ENCODE measurements at places on chromosomes 4 and X.

DNA sequence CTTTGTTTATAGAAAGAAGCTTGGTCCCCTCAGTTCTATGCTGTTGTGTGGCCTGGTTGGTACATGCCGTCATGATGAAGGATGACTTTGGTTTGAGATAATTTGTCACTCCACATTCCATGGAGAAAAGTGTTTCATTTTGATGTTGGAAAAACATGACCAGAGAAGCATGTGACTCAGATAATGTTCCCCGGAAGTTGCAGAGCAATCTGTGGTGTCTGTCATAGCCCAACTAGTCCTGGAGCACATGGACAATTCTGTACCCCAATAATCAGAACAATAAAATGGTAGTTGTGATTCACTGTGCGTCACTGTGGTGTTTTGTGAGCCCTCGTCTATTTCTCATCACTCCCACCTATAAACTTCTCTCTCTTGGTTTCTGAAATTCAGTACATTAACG, 85.1 kb downstream of the PDK3 start:
- no peak overlapping the region for H3K4me3 ChIP-seq
- no peak overlapping the region for H3K27ac ChIP-seq
- H3K27me3 ChIP-seq, result no peaks in the 10 kb centered on the region

GRCh38 chr4:159048166-159048886, 54.6 kb upstream of the RAPGEF2 start:
- H3K36me3 ChIP-seq, result no peaks in the 10 kb centered on the region
- no peak for DNase-seq
- H3K4me1 ChIP-seq, result peaks cover 19% of the 10 kb centered on the region
- peaks cover 2% of the 10 kb centered on the region for H3K27me3 ChIP-seq
- no peak overlapping the region for H3K4me3 ChIP-seq
- H3K27ac ChIP-seq, result no peak overlapping the region

DNA sequence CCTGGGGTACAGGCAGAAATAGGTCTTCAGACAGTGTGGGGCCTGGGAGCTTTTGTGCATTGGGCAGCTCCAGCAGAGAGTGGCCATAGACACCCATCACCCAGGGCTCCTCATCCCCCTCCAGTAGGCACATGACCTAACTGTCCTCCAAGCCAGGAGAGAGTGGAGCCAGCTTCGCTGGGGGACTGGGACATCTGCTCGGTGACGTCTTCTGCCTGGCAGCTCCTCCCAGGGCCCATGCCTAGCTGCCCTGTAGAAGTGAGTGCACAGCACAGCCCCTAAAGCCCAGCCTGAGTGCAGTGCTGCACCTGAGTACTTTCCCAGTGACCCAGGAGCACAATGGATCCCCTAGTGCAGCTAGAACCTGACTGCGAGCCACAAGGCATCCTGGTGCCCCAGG, 279.7 kb upstream of the SLC7A11 start:
- no peak for DNase-seq
- no peaks in the 10 kb centered on the region for H3K36me3 ChIP-seq
- H3K27ac ChIP-seq, result no peak overlapping the region

GRCh38 chr4:154529728-154530519, 20.3 kb downstream of the PLRG1 start:
- H3K36me3 ChIP-seq, result peaks cover 2% of the 10 kb centered on the region
- no peak overlapping the region for H3K4me3 ChIP-seq
- no peak overlapping the region for H3K27ac ChIP-seq
- H3K27me3 ChIP-seq, result peaks cover 12% of the 10 kb centered on the region
- peaks cover 3% of the 10 kb centered on the region for H3K4me1 ChIP-seq

DNA sequence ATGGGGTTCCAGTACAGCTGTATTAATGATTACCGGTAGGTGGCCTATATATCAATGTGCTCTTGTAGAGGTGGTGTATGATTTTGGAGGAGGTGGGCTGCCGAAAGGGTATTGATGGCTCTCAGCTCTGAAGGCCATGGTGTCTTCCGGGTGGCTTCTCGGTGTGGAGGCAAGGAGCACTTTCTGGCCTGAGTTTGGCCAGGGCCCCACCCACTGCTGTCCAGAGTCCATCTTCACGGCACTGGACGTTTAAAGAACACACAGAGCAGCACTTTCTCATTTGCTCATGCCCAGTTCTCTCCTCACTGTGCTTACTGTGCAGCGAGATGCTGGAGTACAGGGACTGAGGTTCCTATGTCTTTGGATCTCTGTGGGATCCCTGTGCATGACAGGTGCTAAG, 16.1 kb downstream of the BST1 start:
- H3K36me3 ChIP-seq, result no peaks in the 10 kb centered on the region
- no peaks in the 10 kb centered on the region for H3K27me3 ChIP-seq
- DNase-seq, result no peak
- no peak overlapping the region for H3K4me3 ChIP-seq
- H3K27ac ChIP-seq, result no peak overlapping the region

DNA sequence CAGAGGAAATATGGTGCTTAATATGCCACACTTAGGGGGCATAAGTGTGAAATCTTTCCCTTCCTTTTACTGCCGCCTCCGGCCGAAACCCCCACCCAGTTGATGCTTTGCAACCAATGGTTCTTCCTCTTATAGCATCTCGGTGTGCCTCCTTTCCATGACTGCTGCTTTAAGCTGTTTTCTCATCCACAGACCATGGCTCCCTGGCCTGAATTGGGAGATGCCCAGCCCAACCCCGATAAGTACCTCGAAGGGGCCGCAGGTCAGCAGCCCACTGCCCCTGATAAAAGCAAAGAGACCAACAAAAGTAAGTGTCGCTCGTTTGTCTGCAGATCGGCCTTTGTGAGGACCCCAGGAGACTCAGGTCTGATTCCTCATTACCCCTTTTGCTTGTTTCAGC, 6.7 kb downstream of the SLC34A2 start:
- DNase-seq, result no peak
- H3K36me3 ChIP-seq, result no peaks in the 10 kb centered on the region
- peaks cover 8% of the 10 kb centered on the region for H3K27me3 ChIP-seq
- H3K4me3 ChIP-seq, result no peak overlapping the region
- no peak overlapping the region for H3K27ac ChIP-seq
- H3K4me1 ChIP-seq, result no peaks in the 10 kb centered on the region

- H3K27ac ChIP-seq, result no peak overlapping the region
- H3K36me3 ChIP-seq, result peaks cover 36% of the 10 kb centered on the region
- DNase-seq, result no peak
- H3K4me1 ChIP-seq, result no peaks in the 10 kb centered on the region
Observed at GRCh38 chrX:9503261-9503660, 38.4 kb downstream of the TBL1X start.

- no peak overlapping the region for H3K4me3 ChIP-seq
- H3K27me3 ChIP-seq, result no peaks in the 10 kb centered on the region
- no peaks in the 10 kb centered on the region for H3K4me1 ChIP-seq
Observed at GRCh38 chrX:79515529-79515928, 148.4 kb upstream of the ITM2A start.

DNA sequence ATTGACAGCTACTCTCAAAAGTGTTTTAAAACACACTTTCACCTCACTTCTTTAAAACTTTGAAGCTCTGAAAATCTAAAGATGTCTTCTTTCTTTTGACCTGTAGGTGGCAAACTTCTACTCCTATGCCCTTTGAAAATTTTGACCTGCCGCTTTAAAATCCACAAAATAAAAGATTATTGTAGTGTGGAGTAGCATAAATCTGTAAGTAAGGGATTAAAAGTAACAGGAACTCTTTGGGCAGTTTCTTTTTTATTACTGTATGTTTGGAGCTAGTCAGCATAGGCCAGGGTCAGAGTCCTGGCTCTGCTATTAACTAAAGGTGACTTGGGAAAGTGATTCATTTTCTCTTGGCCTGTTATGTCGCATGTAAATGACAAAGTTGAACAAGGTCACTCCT, 25.5 kb downstream of the BBS12 start:
- peaks cover 22% of the 10 kb centered on the region for H3K4me1 ChIP-seq
- H3K36me3 ChIP-seq, result no peaks in the 10 kb centered on the region
- no peak overlapping the region for H3K27ac ChIP-seq
- H3K27me3 ChIP-seq, result peaks cover 25% of the 10 kb centered on the region

GRCh38 chr4:122731676-122732075, 828 bp upstream of the BBS12 start:
- H3K36me3 ChIP-seq, result no peaks in the 10 kb centered on the region
- DNase-seq, result no peak
- peaks cover 26% of the 10 kb centered on the region for H3K4me1 ChIP-seq
- H3K4me3 ChIP-seq, result peak overlapping the region; percentile 94
- peak overlapping the region; percentile 92 for H3K27ac ChIP-seq

- H3K27ac ChIP-seq, result no peak overlapping the region
- no peaks in the 10 kb centered on the region for H3K4me1 ChIP-seq
- H3K27me3 ChIP-seq, result no peaks in the 10 kb centered on the region
- DNase-seq, result no peak
- H3K4me3 ChIP-seq, result no peak overlapping the region
Observed at GRCh38 chr4:19927381-19927780, 324.3 kb upstream of the SLIT2 start.

DNA sequence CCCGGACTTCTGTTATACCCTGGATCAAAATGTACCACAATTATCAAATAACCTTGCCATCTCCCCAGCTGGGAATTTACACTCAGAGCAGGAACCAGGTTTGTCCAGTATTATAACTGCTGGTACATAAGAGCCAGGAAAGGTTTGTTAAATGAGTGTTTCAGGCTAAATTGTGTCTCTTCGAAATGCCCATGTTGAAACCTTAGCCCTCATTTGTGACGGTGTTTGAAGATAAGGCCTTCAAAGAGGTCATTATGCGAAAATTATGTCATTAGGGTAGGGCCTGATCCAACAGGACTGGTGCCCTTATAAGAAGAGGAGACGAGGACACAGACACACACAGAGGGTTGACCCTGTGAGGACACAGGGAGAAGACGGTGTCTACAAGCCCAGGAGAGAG, 73.5 kb upstream of the DHRSX start:
- no peak overlapping the region for H3K27ac ChIP-seq
- no peak for DNase-seq
- peaks cover 9% of the 10 kb centered on the region for H3K4me1 ChIP-seq
- H3K27me3 ChIP-seq, result peaks cover under 1% of the 10 kb centered on the region
- no peaks in the 10 kb centered on the region for H3K36me3 ChIP-seq
- no peak overlapping the region for H3K4me3 ChIP-seq

GRCh38 chrX:46698691-46699090, 60.2 kb downstream of the SLC9A7 start:
- H3K27me3 ChIP-seq, result no peaks in the 10 kb centered on the region
- peaks cover 11% of the 10 kb centered on the region for H3K4me1 ChIP-seq
- no peak overlapping the region for H3K4me3 ChIP-seq
- no peak for DNase-seq

DNA sequence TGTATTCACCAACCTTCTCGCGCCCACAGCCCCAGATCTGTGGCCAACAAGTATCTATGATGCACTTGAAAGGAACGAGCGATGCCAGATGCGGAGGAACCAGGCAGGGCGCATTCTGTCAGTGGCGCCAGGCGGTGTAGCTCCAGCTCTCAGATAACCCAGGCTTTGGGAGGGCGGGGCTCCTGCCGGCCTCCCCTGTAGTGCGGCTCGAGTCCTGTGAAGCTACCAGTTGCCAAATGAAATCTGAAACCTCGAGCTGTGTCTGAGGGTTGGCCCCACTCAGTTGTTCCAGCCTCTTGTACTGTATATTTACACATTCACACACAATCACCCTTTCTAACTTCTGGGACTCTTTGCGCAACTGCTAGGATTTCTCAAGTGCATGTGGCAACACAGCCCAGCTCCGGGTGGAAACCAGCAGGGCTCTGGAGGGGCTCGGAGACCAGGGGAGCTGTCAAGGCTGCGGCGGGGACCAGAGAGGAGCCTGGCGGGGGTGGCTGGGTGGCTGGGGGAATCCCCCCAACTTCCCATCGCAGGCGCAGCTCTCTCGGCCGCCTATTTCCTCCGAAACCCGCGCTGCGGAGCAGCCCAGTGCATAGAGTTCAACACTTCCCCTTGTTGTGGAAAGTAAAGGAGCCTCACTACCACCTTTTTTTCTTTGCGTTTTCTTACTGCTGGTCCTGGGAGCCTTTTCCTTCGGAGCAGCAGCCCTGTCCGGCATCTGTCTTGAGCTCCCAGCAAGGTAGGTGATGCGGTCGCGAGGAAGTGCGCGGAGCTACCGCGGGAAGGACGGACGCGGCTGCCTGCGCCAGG, at the start of gene ARHGAP24:
Gene ARHGAP24, plus strand, starts transcription at position 333 of the 813 bp plus-strand sequence.
- DNase-seq, result no peak
- peaks cover 35% of the 10 kb centered on the region for H3K27me3 ChIP-seq
- H3K4me1 ChIP-seq, result peaks cover 3% of the 10 kb centered on the region
- H3K36me3 ChIP-seq, result no peaks in the 10 kb centered on the region

DNA sequence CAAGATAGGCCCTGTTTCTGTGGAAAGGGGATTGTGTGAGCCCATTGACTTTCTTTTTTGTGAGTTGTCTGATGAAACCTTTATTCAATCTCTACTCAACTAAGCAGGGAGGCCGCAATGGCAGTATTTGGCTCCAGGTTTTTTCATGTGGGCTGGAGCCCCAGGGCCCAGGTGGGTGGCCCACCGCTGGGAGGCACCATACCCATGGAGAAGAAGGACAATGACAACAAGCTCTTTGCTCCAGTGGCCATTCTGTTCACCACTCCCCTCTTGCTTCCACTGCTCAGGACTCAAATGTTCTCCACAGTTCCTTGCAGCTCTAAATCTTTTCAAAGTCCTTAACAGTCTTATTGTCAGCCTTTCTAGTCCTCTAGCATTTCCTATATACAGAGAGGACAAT, 54.1 kb downstream of the HOPX start:
- H3K27me3 ChIP-seq, result no peaks in the 10 kb centered on the region
- H3K4me1 ChIP-seq, result no peaks in the 10 kb centered on the region
- peaks cover 7% of the 10 kb centered on the region for H3K36me3 ChIP-seq
- no peak overlapping the region for H3K4me3 ChIP-seq
- H3K27ac ChIP-seq, result no peak overlapping the region
